ENCODE measurements at places on chromosomes 16 and 17. TPM values are rescaled to one million over a fixed set of nuclear protein-coding genes. Genes with fewer than 3 reads are reported as not detected.

Gene RAB37
- 0.98 TPM for total RNA-seq

Gene TK2
- total RNA-seq, result 33.1 TPM

Gene CES5A
- total RNA-seq, result not detected

Gene PYY
- not detected for total RNA-seq

Gene FOXN1
- total RNA-seq, result not detected

Gene FZD2
- total RNA-seq, result 3.0 TPM

Gene CDRT15L2
- total RNA-seq, result not detected

Gene DYNLL2
- total RNA-seq, result 18.4 TPM

Gene FBXO39
- total RNA-seq, result not detected

Gene RTN4RL1
- 3.8 TPM for total RNA-seq

Gene MYCBPAP
- 1.3 TPM for total RNA-seq

- H3K4me1 ChIP-seq, result no peaks in the 10 kb centered on the region
- H3K27ac ChIP-seq, result no peak overlapping the region
- no peak for DNase-seq
- H3K4me3 ChIP-seq, result no peak overlapping the region
- H3K27me3 ChIP-seq, result no peaks in the 10 kb centered on the region
These were observed 194.1 kb upstream of the GSE1 start for GRCh38 chr16:85418978-85419491.

- H3K4me3 ChIP-seq, result peak overlapping the region; percentile 54
- DNase-seq, result no peak
- no peaks in the 10 kb centered on the region for H3K36me3 ChIP-seq
- H3K27ac ChIP-seq, result peak overlapping the region; percentile 91
These were observed 1.1 kb downstream of the PRSS22 start for GRCh38 chr16:2856686-2857450.

DNA sequence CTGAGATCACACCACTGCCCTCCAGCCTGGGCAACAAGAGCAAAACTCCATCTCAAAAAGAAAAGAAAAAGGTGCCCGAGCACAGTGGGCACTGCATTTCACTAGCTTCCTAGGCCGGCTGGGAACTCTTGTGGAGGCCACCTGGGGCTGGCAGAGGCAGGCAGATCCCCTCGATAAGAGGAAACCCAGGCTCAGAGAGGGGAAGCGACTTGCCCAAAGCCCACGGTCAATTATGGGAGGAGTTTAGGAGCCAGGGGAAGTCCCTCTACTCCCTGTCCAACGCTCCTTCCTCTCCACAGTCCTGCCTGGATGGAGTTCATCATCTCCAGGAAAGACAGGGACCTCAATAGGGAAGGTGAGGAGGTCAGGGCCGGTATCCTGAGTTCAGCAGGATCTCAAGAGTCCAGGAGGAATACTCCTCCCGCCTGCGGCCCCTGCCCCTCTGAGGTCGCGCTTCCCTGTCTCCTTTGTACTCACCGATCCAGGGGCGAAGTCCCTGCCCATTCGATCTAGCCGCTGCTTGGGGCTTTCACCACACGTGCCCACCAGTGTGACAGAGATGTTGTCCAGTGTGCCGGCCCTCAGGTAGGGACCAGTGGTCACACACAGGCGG lies 841 bp downstream of the ALOXE3 start:
- no peak for DNase-seq
- peak overlapping the region; percentile 92 for H3K27ac ChIP-seq
- peak overlapping the region; percentile 66 for H3K4me3 ChIP-seq
- peaks cover 4% of the 10 kb centered on the region for H3K4me1 ChIP-seq

DNA sequence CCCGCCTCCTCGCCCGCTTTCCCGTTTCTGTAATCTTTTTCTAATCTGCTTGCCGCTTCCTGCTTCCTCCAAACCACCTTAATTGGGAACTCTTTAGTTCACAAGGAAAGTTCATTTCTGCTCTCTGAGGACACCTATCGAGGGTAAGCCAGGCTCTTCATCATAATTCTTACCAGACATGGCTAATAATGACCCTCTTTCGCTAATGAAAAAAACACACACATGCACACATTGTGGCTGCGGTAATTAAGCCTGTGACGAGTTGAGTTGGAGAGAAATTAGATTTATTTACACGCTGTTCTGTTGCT lies 100.6 kb downstream of the ZNF423 start:
- H3K27me3 ChIP-seq, result no peaks in the 10 kb centered on the region
- peak overlapping the region; percentile 51 for H3K27ac ChIP-seq
- DNase-seq, result no peak
- H3K36me3 ChIP-seq, result no peaks in the 10 kb centered on the region

GRCh38 chr17:33725675-33726271 lies 432.7 kb upstream of the ASIC2 start:
- DNase-seq, result no peak
- H3K4me1 ChIP-seq, result no peaks in the 10 kb centered on the region
- peaks cover 25% of the 10 kb centered on the region for H3K27me3 ChIP-seq
- no peak overlapping the region for H3K27ac ChIP-seq
- H3K36me3 ChIP-seq, result no peaks in the 10 kb centered on the region
- no peak overlapping the region for H3K4me3 ChIP-seq

- no peaks in the 10 kb centered on the region for H3K36me3 ChIP-seq
- no peaks in the 10 kb centered on the region for H3K27me3 ChIP-seq
- no peak overlapping the region for H3K27ac ChIP-seq
- peaks cover 15% of the 10 kb centered on the region for H3K4me1 ChIP-seq
- DNase-seq, result no peak
- no peak overlapping the region for H3K4me3 ChIP-seq
These were observed 3.9 kb downstream of the SMIM5 start for GRCh38 chr17:75637143-75637538.

- no peak overlapping the region for H3K4me3 ChIP-seq
- no peaks in the 10 kb centered on the region for H3K4me1 ChIP-seq
- H3K27me3 ChIP-seq, result no peaks in the 10 kb centered on the region
- no peak for DNase-seq
- H3K36me3 ChIP-seq, result no peaks in the 10 kb centered on the region
These were observed 48.9 kb upstream of the CORO6 start for GRCh38 chr17:29671661-29672060.

- H3K36me3 ChIP-seq, result no peaks in the 10 kb centered on the region
- H3K4me3 ChIP-seq, result no peak overlapping the region
- H3K27ac ChIP-seq, result no peak overlapping the region
- H3K4me1 ChIP-seq, result no peaks in the 10 kb centered on the region
These were observed 122.2 kb downstream of the SLC39A11 start for GRCh38 chr17:72970246-72970645.

DNA sequence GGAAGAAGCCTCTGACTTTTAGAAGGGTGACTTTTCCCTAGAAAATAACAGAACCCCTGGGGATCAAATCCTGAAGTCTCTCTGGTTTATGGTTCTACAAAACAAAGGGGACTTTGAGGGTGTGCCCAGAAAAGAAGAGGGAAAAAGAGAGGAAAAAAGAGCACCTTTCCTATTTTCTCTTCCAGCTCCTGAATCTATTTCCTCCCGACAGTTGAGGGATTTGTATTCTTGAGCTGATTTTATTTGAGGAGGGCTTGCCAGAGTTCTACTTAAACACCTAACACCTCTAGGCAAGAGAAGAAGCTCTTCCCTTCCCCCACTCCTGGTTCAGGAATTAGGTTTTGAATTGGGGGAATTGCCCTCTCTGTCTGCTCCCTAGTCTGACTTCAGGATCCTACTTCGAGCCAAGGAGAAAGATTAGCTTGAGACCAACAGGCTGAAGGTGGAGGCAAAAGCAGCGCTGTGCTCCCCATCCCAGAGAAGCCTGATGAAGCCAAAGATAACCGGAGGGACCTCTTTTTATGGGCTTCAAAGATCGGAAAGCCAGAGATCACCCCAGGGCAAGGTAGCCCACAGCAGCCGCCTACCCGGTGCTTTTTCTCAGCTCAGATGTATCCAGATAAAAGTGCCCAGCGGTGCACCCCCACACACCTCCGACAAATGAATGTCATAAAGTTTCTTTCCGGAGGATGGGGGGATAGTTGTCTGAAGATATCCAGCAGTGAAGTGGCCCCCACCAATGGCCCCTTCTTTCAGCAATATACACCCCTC lies 796 bp downstream of the HOXB3 start:
- no peak overlapping the region for H3K4me3 ChIP-seq
- H3K27ac ChIP-seq, result no peak overlapping the region
- no peaks in the 10 kb centered on the region for H3K27me3 ChIP-seq
- DNase-seq, result no peak
- no peaks in the 10 kb centered on the region for H3K36me3 ChIP-seq

DNA sequence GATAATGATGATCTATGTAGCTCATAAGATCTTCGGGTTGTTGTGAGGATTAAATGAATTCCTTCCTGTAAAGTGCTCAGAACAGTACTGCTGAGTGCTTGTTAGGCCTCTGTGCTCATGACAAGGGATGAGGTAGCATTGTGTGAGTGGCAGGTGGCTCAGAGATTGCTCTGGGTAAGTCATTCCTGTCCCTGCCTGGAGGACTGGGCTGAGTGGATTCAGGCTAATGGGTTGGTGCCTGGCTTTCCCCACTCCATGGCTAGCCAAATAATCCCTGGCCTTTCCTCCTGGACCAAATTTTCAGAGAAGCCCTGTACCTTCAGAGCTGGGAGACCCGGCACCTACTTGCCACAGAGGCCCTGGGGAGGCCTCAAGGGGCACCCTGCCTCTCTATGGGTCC lies 1.3 kb upstream of the CCDC92B start:
- no peak for DNase-seq
- peaks cover 2% of the 10 kb centered on the region for H3K4me1 ChIP-seq
- H3K27me3 ChIP-seq, result peaks cover 2% of the 10 kb centered on the region
- H3K4me3 ChIP-seq, result no peak overlapping the region

GRCh38 chr16:46790599-46791270 lies 40.2 kb downstream of the C16orf87 start:
- H3K27me3 ChIP-seq, result no peaks in the 10 kb centered on the region
- no peak overlapping the region for H3K27ac ChIP-seq
- no peaks in the 10 kb centered on the region for H3K4me1 ChIP-seq
- H3K36me3 ChIP-seq, result no peaks in the 10 kb centered on the region

DNA sequence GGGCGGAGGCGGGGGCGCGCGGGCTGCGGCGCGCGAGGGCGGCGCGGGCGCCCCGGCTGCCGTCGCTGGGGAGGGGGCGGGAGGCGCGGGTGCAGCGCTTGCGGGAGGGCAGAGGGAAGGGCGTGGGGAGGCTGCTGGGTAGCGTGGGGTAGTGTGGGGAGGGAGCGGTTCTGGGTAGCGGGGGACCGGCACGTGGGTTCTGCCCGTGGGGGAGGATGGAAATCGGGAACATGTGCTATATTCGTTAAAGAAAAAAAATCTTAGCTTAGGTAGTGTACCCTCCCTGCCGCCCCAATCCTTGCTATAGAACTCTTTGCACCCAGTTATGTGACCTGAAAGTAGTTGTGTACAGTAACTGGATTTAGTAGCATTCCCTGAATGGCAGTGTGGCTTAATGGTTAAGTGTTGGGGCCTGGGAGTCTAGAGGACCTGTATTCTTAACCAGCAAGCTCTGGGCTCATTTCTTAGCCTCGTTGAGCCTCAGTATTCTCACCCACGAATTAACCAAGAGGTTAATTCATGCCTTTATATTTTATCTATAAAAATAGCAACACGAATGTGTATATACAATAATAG lies 646 bp downstream of the RABEP1 start:
- H3K27ac ChIP-seq, result peak overlapping the region; percentile 96
- no peak for DNase-seq

GRCh38 chr16:49924078-49924477 lies 68.2 kb upstream of the ZNF423 start:
- no peak overlapping the region for H3K27ac ChIP-seq
- no peaks in the 10 kb centered on the region for H3K36me3 ChIP-seq
- DNase-seq, result no peak
- no peak overlapping the region for H3K4me3 ChIP-seq

GRCh38 chr17:76500747-76501017 lies 541 bp downstream of the RHBDF2 start:
- peak overlapping the region; percentile 85 for H3K4me3 ChIP-seq
- no peak for DNase-seq
- peak overlapping the region; percentile 81 for H3K27ac ChIP-seq
- no peaks in the 10 kb centered on the region for H3K27me3 ChIP-seq
- H3K36me3 ChIP-seq, result no peaks in the 10 kb centered on the region

DNA sequence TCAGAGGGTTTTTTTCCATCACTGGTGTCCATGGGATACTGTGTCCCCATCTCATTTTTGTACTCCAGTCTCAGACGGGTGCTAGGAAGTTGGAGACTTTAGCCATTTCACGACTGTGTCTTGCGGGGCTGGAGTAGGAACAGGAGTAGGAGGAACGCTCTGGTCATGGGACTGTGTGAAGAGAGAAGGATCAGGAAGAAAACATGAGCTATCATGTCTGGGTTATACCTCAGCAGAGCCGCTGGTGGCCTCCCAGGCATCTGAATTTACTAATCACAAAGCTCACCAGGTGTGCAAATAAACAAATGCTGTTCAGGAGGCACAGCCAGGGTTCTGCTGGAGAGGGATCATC lies 225.4 kb downstream of the SEC14L1 start:
- H3K4me3 ChIP-seq, result no peak overlapping the region
- H3K27me3 ChIP-seq, result no peaks in the 10 kb centered on the region
- H3K27ac ChIP-seq, result peak overlapping the region; percentile 97
- no peaks in the 10 kb centered on the region for H3K36me3 ChIP-seq
- H3K4me1 ChIP-seq, result peaks cover 35% of the 10 kb centered on the region
- no peak for DNase-seq

DNA sequence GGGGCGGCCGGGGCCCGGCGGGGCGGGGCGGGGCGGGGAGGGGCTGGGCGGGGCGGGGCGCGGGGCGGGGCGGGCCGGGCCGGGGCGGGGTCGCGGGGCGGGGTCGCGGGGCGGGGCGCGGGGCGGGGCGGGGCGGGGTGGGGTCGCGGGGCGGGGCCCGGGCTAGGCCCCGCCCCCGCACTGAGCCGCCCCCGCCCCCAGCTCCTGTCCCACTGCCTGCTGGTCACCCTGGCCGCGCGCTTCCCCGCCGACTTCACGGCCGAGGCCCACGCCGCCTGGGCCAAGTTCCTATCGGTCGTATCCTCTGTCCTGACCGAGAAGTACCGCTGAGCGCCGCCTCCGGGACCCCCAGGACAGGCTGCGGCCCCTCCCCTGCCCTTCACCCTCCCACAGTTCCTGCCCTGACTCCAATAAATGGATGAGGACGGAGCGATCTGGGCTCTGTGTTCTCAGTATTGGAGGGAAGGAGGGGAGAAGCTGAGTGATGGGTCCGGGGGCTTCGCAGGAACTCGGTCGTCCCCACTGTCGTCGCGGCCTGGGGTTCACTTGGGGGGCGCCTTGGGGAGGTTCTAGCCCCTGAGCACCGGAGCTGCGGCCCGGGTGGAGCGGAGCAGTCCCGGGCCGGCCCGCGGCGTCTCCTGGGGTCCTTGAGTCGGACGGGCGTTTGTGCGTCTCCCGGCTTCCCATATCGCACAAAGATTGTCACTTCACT lies 795 bp upstream of the HBM start:
- no peak for DNase-seq
- no peak overlapping the region for H3K27ac ChIP-seq
- H3K36me3 ChIP-seq, result no peaks in the 10 kb centered on the region
- H3K27me3 ChIP-seq, result peaks cover 22% of the 10 kb centered on the region
- peaks cover 8% of the 10 kb centered on the region for H3K4me1 ChIP-seq

Data from breast epithelium (tissue), 4 donors.